ENCODE measurements at places on chromosomes 4 and X. TPM values are rescaled to one million over a fixed set of nuclear protein-coding genes. Genes with fewer than 3 reads are reported as not detected.

DNA sequence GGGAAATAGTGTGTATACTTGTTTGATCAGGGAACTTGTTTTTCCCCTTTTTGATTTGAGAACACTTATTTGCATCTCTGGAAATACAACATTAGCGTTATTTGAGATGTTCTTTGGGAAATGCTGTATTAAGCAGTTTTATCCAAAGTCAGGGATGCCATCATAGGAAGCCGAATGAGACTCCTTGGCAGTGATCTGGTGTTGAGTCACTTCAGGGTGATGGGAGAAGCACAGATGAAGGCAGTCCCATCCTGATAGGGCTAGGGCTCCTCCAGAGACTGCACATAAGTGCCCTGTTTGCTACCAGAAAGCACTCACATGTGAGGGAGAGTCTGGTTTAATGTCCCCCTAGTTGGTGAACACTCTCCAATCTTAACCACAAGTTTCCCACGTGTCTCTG, 62.3 kb downstream of the IL1RAPL1 start:
- DNase-seq: peak; percentile 59

DNA sequence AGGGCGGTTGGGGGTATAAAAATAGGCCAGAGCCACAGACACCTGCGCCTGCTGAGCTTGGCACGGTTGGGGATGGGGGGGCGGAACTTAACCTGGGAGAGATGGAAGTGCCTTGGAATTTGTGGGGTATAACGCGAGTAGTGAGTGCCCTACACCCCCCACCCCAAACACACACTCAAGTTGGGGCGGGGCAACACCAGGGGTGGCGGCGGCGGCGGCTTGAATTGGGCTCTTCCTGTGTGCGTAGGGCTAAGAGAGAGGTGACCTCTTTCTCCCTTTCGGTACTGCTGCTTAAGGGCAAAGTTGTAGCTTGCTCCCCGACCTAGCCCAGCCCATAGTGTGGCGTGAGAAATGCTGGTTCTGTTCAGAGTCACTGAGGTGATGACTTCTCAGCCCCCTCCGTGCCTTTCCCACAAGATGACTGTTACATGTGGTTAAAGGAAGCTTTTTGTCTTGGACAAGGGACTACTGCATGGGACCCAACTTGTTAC, 839 bp downstream of the STK26 start:
- DNase-seq: peak; percentile 31

GRCh38 chrX:32985544-32985943, 225.8 kb downstream of the DMD start:
- no peak for DNase-seq

GRCh38 chrX:154356596-154356995, 17.8 kb downstream of the FLNA start:
- DNase-seq: no peak

DNA sequence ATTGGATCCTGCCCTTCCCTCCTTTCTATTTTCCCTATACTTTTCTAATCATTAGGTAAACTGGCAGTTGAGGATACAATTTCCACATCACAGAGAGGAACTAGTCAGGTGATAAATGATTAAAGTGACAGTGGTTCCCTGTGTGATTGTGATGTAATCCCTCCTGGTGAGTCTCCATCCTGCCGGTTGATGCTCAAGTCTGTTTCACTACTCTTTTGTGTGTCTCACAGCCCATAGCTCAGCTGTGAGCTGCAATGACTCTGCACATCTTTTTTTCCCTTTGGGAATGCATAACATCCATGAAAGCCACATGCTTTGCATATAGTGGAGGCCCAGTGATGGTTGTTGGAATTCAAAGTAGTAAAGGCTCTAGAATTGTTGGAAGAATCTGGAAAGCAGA, 60.4 kb downstream of the CCNI start:
- no peak for DNase-seq

DNA sequence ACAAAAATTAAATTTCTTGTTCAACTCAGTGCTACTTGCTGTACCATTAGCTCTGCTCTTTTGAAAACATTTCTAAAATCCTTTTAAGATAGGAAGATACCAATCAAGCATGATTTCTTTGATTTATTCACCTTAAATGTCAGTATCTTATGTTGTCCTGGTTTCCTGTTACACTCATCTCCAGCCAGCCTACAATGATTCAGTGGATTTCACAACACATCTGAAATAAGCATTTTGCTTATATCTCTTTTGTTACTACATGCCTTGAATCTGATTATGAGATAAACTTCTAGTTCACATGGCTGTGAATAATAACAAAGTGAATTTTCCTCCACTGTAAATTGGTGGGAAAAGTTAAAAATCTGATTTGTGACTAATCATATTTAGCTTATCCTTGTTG, 112.5 kb upstream of the BMP3 start:
- peak; percentile 38 for DNase-seq

DNA sequence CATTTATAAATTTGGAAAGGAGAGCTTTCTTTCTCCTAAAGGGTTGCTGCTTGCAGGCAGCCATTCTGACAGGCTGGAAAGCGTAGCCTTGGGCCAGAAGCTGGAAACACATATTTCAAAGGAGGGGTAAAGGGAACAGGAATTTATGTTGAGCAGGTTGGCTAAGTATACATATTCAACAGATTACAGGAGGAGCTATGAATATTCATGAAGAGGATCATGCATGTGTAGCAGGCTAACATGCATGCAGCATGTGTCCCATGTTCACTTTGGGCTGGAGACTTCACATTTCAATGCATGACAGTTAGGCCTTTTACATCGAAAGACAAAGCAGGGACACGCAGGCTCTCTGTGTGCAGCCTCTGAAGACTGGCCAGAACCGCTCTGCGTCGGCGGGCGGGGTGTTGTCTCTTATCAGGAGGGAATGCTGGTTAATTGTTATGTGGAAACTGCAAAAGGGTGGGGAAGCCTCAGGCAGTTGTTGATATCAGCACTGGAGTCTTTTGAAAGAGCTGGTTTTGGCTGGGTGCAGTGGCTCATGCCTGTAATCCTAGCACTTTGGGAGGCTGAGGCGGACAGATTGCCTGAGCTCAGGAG, 31.5 kb downstream of the CASP3 start:
- DNase-seq: no peak

DNA sequence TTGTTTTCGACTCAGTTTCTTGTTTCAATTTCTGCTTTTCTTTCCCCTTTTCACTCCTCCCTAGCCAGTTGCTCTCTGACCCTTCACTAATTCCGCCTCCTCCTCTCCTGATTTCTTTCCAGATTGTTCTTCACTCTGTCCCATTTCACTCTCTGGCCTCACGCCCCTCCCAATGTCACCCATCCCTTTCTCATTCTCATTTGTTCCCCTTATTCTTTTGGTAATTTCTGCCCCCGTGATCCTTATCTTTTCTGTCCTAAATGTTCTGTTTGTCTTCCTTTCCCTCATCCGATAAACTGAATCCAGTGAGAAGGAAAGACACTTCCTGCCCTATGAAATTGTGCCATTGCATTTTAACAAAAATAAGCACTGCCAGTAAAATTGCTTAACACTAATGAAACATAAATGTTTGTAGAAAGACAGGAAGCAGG, 94.5 kb upstream of the RASGEF1B start:
- DNase-seq: no peak

GRCh38 chr4:174989791-174990190, 71.6 kb downstream of the ADAM29 start:
- no peak for DNase-seq

DNA sequence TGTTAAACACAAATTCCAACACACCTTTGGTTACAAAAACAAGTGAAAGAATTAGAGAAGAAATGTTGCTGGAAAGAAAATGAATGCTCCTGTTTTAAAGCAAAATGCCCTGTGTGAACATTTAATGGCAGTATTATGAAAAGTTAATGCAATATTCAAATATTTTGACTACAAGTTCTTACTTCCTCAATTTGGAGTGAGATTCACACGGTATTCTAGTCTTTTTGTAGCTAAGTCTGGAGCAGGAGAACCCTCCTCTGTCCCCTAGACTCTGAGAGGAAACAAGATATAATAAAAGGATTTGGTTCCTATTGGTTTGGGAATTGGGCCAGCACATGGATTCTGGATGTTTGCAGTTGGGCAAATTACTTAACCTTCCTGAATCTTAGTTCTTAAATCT, 12.7 kb downstream of the MAD2L1 start:
- no peak for DNase-seq

DNA sequence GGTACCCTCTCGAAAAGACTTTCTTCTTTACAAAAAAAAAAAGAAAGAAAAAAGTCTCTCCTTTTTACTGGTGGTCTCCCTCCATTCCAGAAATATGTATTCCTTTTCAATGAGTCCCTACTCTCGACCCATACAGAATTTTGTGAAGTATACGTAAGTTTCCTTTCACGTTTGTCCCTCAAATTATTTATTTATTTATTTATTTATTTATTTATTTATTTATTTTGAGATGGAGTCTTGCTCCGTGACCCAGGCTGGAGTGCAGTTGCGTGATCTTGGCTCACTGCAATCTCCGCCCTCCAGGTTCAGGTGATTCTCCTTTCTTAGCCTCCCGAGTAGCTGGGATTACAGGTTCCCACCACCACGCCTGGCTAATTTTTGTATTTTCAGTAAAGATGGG, 429.2 kb upstream of the AR start:
- no peak for DNase-seq

GRCh38 chrX:31213941-31214340, 142.1 kb upstream of the FTHL17 start:
- peak; percentile 20 for DNase-seq

- no peak for DNase-seq
Observed at GRCh38 chr4:24226023-24226422, 336.2 kb upstream of the PPARGC1A start.

- DNase-seq: peak; percentile 71
Observed at GRCh38 chrX:57918750-57919436, 8.6 kb upstream of the ZXDA start.

GRCh38 chrX:10223276-10223675, 66.5 kb downstream of the CLCN4 start:
- DNase-seq: no peak

The ARHGEF6 gene
- total RNA-seq: 3.3 TPM

The MAGEC3 gene
- total RNA-seq: not detected

The NPY2R gene
- total RNA-seq: 0.07 TPM

The MANBA gene
- total RNA-seq: 26.7 TPM

The NAP1L3 gene
- 1.9 TPM for total RNA-seq

Data from PC-3 (cell line).